ENCODE measurements at places on chromosomes 6 and 20.

- DNase-seq: peak; percentile 33
Measured at GRCh38 chr20:63101781-63102720, 95.3 kb upstream of the BHLHE23 start.

DNA sequence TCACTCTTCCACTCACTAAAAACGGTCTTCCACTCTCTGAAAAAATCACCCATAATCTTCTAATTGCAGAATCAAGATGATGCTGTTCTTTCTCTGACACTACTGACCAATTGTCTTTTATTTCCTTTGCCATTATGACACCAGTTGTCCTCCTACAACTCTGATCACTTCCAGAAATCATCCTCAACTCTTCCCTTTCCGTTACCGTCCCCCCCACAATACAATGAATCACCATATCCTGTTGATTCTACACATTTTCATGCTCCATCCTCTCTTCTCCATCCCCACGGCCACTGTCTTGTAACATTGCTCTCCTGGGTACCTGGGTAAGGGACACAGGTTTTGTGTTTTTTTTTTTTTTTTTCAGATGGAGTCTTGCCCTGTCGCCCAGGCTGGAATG lies 2.5 kb upstream of the PPP2R5D start:
- DNase-seq: no peak

GRCh38 chr6:157609556-157609955 lies 213.5 kb upstream of the SNX9 start:
- no peak for DNase-seq

- DNase-seq: no peak
Measured at GRCh38 chr20:62876501-62876901, 14.9 kb upstream of the TCFL5 start.

GRCh38 chr6:166908811-166909210 lies 47.5 kb downstream of the RNASET2 start:
- no peak for DNase-seq

- peak; percentile 40 for DNase-seq
Measured at GRCh38 chr20:63215101-63216040, 560 bp downstream of the YTHDF1 start.

DNA sequence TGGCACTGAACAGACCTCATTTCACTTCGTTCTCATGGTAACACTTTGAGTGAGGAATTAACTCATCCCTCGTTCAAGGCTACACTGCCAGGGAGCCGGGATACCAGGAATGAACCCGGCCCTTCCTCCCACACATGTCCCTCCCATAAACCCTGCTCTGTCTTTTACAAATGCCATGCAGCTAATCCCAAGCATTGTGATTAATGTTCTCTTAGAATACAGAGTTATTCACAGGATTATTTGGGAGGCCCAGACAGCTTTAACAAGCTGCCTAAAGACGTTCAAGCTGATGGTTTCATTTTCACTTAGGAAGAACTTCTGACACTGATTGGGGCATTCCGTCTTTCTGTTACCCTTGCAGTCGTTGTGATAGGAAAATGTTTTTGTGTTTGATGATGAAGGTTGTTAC lies 42.5 kb upstream of the CD83 start:
- no peak for DNase-seq

GRCh38 chr6:121158438-121158837 lies 175.8 kb downstream of the TBC1D32 start:
- DNase-seq: no peak

DNA sequence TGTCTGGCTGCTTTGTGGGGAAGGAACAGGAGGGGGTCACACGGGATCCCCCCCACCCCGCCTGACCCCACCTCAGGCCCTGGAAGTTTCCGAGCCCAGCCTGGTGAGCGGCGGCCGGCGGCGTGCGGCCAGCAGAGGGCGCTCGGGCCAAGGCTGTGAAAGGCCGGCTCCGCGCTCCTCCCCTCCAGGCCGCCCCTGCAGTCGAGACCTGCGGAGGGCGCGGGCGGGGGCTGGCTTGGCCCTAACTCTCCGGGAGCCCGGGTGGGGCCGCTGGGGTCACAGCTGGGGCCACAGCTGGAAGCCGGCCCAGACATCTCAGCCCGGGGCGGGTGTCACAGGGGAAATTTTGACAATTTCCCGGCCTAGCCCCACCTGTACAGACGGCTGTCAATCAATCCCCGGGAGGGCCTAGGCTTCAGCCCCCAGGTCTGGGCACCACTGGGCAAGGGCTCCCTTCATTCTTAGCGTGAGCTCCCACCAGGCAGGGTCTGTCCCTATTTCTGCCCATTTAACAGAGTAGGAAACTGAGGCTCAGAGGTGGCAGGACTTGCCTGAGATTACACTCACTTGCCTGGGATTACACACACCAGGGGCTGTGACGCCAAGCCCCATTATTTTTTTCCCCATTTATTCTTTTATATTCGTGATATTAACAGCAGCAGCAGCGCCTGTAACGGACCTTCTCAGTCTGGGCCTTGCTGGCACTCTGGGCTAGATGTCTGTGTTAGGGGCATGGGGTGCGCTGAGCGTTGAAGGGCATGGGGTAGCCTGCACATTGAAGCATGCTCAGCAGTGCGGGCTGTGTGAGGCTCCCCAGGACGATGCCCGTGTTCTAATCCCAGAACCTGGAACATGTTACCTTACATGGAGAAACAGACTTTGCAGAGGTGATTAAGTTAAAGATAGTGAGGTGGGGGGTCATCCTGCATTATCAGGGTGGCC lies 23.0 kb downstream of the ZBP1 start:
- DNase-seq: peak; percentile 84

- DNase-seq: no peak
Measured at GRCh38 chr6:15268137-15268908, 22.5 kb downstream of the JARID2 start.

DNA sequence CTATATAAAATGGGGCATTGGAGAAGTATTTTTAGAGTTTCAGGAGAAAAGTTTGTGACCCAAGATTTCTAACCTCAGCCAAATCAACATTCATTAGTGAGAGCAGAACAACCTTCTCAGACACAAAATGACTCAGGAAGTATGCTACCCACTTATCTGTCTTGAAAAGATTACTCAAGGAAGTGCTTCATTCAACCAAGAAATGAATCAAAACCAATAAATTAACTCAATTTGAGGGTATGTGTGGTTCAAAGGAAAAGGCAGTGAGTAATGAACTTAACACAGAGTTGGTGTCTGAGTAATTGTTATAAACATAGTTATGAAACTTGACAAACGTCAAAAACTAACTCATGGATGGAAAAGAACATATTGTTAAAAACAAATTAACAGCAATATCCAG lies 227.6 kb downstream of the HAO1 start:
- no peak for DNase-seq

GRCh38 chr6:116881236-116881635 lies 4.2 kb downstream of the RFX6 start:
- DNase-seq: no peak

DNA sequence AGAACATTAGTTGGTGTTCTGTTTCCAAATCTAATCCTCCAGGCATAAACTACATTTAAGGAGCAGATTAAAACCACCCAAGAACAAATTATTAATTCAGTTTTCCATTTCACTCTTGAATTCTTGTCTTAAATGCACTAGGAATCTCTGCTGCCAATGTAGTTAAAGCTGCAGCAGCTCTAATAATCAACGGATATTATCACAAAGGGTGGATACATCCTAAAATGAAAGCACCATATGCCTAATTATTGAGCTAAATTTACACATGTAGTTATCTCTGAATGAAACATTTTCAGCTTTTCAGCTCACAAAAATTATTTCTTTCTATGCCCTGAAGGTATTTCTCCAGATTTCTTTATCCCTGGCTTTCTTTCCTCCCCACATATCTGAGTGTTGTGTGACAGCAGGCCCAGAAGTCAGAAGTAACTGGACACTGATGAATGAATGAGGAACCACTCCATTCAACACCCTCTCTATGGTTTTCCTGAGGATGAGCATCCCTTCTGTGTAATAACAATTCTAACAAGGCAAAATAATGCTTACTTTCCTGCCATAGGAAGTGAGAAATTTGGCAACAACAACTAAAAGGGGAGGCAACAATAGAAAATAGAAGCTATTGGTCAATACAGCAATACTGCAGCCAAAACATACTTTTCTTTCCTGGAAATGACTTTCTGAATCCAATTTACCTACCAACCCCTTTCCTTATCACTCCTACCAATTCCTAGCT lies 14.9 kb downstream of the MAN1A1 start:
- DNase-seq: no peak

Measured in germinal center (tissue), 1 donor.